ENCODE measurements at places on chromosomes 2 and 18.

GRCh38 chr2:68889500-68889899 is 18.3 kb upstream of the BMP10 start:
- no peak for DNase-seq

DNA sequence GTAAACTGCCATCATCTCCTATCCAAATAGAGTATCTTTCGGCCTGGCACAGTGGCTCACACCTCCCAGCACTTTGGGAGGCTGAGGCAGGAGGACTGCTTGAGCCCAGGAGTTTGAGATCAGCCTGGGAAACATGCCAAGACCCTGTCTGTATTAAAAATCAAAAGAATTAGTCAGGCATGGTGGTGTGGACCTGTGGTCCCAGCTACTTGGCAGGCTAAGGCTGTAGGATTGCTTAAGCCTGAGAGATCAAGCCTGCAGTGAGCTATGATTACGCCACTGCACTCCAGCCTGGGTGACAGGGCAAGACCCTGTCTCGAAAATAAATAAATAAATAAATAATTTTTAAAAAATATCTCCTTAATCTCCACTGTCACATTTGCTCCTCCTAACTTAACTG is 14.7 kb upstream of the ARPC2 start:
- no peak for DNase-seq

GRCh38 chr2:127589358-127589757 is 53.9 kb downstream of the MYO7B start:
- no peak for DNase-seq

DNA sequence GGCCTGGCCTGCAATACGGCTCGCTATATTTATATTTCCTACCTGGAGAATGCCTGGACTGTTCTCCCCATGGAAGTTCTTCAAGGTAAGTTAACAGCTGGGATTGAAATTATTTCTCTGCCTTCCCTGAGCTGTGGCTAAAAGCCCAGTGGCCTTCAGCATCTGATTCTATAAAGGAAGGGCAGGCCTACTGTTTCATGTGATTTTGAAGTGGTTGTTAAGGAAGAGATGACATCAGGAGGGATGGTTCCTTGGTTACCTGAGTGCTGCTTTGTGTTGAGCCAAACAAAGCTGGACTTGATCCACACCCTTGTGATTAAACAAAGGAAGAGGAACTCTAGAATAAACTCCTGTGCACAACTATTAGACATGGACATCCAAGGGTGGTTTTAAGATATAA is 61.6 kb downstream of the MFSD6 start:
- no peak for DNase-seq

DNA sequence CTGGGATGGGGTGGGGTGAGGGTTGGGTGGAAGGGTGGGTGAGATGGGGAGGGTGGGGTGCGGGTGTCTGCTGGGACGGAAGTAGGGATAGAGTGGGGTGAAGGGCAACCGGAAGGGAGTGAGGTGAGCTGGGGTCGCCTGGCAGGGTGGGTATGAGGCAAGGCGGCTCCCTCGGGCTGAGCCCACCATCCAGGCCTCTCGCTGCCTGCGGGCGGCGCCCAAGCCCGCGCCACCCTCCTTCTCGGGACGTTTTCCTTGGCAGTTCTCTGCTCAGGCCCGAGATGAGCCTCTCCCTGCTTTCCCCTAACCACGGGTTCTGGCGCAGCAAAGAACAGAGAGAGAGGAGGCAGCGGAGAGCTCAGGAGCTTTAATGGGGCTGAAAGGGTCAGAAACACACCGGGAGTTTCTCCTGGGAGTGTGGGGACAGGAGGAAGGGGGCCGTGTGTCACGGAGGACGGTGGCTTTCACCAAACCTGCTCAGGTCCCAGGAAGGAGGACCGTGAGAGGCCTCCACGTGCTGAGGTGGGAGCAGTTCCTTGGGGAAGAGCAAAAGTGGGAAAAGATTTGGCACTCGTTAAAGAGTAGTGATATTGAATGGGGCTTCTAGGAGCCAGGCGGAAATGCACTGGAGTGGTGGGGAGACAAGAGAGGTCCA is 4.1 kb downstream of the FEV start:
- no peak for DNase-seq

DNA sequence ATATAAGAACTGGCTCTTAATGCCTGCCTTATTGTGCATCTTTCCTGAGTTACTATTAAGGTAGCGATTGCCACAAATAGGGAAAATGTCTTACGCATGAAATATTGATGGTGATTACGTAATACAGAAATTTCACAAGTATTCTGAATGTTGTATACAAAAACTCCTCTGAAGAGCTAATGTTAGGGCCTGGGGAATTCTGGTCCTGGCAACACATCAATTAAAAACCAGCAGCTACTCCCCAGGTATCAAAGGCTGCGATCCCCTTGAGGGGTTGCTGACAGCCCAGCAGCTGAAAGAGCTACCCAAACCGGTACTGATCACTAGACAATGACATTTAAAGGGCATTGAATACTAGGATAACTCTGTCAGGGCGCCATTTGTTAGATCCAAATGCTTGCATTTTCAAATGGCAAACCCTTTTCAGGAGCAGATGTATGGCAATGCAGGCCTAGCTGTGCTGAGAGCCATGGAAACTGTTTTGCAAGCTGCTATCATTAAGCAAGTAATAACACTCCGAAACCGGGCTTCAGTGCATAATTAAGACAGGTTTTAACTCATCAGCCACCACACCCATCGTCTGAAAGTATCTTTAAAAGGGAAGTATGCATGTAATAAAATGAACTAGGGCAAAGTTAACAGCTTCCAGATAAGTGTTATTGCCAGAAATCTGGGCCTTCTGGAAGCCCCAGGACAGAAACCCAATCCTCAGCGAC is 78.4 kb downstream of the CLHC1 start:
- DNase-seq = no peak

- no peak for DNase-seq
Measured at GRCh38 chr18:8174771-8175170, 434.5 kb upstream of the RAB12 start.

DNA sequence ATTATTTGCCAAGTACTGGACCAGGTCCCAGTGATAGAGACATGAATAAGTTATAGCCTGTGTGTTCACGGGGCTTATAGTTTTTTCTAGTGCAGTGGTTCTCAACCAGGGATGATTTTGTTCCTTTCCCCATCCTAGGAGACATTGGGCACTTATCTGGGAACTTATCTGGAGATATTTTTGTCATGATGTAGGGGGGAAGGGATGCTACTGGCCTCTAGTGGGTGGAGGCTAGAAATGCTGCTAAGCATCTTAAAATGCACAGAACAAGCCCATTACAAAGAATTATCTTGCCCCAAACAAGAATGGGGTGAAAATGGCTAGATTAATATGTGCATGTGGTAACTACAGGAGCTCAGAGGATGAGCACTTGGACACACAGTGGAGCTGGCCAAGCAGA is 75.2 kb downstream of the KLHL29 start:
- no peak for DNase-seq

- no peak for DNase-seq
Measured at GRCh38 chr2:195985741-195986140, 82.9 kb downstream of the DNAH7 start.

DNA sequence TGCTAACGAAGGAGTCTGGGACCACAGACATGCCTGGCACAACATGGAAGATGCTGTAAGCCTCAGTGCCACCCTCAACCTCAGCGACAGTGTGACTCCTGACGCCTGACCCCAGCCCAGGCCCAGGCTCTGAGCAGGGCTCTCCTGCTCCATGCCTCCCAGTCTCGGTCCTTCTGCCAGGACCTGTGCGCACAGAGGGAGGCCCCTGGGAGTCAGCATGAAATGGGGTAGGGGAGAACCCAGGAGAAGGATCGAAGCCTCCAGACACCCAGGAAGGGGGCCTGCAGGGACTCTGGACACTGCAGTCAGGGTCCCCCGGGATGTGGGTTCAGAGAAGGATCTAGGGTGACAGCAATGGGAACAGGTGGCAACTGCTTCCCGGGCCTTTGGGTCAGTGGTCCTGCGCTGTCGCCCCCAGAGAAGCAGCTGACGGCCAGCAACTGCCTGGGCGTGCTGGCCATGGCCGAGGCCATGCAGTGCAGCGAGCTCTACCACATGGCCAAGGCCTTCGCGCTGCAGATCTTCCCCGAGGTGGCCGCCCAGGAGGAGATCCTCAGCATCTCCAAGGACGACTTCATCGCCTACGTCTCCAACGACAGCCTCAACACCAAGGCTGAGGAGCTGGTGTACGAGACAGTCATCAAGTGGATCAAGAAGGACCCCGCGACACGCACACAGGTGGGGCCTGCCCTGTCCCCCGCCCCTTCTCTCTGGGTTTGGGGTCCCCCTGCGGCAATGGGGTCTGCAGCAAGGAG is 233.9 kb downstream of the ATAD2B start:
- no peak for DNase-seq

DNA sequence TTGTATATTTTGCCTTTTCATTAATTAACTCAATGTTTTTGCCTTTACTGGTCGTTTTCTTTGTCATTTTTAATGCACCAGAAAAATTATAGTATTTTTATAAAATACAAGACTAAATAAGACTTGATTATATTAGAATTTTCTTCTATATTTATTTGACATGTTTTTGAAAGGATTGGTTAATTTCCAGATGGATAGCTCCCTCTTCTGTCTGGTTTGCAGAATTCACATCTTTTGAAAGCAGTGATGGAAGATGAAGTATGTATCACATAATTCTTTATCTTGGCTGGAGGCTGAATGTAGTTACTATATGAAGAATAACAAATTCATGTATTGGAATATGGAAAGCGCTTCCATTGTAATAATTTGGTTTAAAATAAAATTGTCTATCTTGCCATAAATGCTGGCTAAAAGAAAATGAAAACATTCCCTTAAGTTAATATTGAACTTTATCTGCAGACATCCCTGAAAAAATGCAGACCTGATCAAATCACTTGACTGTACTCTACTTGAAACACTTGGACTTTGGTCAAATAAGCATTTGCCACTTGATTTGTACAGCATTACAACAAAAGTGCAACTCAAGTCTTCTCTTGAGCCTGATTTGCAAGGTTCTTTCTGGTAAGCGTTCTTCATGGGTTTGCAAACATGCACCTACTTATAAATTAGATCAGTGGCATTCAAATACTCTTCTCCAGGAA is 86.3 kb upstream of the EFEMP1 start:
- no peak for DNase-seq

DNA sequence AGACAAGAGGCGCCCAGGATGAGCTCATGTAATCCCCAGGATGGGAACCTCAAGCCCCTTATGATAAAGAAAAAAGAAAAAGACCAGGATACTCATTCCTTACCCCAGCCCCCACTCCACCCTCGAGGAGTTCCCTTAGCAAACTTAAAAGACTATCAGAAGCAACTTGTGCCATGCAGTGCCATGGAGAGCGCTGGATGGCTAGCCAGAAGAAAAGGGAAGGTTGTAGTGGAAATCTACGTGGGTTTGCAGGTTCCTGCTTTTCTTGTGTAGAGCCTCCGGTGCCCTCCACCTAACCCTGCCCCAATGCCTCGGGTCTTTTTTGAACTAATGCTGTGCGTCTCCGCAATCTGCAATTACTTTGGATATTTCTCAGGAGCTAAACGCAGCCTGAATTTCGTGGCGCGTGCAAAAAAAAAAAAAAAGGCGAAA is 16.2 kb upstream of the BCL11A start:
- no peak for DNase-seq

DNA sequence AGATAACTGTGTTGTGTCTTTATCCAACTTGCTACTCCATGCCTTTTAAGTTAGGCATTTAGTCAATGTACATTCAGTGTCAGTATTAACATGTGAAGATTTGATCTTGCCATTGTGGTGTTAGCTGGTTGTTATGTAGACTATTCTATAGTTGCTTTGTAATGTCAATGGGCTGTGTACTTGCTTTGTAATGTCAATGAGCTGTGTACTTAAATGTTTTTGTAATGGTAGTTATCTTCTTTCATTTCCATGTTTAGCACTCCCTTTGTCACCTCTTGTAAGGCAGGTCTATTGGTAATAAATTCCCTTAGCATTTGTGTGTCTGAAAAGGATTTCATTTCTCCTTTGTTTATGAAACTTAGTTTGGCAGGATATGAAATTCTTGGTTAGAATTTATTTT is 53.4 kb downstream of the MC4R start:
- no peak for DNase-seq

DNA sequence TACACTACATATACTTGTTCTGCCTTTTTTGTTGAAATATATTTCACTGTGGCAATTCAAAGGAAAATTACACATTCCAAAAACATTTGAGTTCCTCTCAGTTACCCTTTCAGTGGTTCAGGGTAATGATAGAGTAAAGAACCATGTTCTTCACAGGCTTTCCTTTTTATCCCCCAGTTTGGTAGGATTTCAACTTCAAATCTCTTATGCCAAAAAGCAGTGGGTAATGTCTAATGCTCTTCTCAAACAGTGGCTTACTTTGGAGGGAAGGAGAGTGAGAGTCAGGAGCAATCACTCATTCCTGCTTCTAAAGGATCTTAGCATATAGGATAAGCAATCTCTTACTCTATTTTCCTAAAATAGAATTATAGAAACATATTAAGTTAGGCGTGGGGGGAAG is 290.6 kb downstream of the ZEB2 start:
- no peak for DNase-seq

DNA sequence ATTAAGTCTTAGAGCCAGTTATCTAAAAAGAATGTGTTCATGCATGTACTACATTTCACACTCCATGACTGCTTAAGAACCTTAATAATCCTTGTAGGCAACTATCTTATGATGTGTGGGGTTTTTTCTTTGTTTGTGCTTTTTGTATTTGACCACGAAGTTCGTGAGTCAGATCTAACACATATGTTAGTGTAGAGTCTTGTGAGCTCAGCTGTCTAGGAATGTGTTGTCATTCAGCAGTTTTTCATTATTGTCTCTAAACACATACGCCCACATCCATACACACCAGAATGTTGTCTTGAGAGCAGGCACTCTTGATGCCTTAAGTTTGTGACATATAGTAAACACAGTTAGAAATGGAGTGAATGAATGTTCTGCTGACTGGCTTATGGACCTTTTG is 38.4 kb downstream of the CAB39 start:
- no peak for DNase-seq

DNA sequence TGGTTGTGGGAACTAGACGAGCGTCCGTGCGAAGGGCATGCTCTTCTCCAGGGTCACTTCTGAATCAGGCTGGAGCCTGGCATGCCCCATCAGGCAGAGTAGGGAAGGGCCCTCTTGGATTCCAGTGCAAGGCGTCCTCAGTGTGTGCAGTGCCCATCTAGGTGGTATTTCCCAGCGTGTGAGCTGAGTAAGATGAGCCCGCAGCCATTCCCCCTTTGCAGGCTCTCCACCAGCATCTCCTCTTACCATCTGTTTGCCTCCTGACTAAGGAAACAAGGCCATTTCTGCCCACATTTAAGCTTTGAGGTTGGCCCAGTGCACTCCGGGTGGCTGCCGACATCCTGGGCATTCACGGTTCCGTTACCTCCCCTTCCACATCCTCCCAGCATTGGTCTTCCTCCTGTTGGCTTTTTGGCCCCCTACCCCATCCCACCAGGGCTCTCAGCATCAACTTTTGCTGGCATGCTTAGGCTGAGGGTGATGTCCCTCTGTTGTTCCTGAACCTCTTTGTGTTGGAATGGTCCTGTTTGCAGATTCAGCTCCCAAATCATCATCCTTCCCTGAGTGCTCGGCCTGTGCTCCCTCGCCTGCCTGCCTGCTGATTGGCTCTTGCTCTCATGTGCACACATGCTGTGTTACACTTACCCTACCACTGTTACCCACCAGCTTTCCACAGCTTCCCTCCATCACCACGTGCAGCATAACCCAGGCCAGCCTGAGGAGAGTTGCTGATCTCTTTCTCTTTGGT is 11.8 kb downstream of the CEP68 start:
- DNase-seq = no peak
